Prostate gland (tissue), 2 donors: ENCODE measurements at places on chromosomes 11 and 22. TPM values are rescaled to one million over a fixed set of nuclear protein-coding genes. Genes with fewer than 3 reads are reported as not detected.

GRCh38 chr11:48129697-48130395 lies 86.8 kb upstream of the OR4B1 start:
- H3K36me3 ChIP-seq = no peaks in the 10 kb centered on the region
- no peak overlapping the region for H3K27ac ChIP-seq
- no peaks in the 10 kb centered on the region for H3K4me1 ChIP-seq
- no peak for DNase-seq
- no peaks in the 10 kb centered on the region for H3K27me3 ChIP-seq

ANO1 gene
- 34.6 TPM for total RNA-seq

DNA sequence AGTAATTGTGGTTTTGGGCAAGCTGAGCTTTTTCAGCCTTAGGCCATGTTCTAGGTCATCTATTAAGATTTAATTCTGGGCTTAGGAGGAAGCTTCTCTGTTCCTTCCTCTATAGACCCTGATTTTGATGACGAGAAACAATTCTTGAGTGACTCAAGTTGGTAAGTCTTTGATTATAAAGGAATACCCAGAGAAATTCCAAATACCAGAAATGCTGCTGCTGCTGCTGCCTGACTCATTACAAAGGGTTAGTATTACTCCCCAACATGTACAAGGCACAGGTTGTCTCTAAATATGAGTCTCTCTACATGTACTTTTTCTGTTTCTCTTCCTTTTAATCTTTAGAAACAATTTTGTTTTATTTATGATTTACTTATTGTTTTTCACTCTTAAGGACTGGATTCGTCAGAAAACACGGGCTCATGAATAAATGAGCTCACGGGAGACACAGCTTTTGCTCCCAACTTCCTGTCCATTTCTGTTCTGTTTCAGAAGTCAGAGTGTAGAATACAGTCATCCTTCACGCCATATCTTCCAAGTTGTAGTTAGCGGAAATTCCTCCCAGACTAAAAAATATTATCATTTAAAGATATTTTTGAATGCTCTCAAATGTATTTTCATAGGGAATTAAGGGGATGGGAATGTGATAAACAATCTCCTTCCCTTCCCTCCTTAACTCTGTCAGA lies 31.8 kb upstream of the RBMXL2 start:
- H3K27me3 ChIP-seq = no peaks in the 10 kb centered on the region
- H3K4me1 ChIP-seq = no peaks in the 10 kb centered on the region
- H3K36me3 ChIP-seq = no peaks in the 10 kb centered on the region
- no peak for DNase-seq
- H3K4me3 ChIP-seq = no peak overlapping the region
- H3K27ac ChIP-seq = no peak overlapping the region

DNA sequence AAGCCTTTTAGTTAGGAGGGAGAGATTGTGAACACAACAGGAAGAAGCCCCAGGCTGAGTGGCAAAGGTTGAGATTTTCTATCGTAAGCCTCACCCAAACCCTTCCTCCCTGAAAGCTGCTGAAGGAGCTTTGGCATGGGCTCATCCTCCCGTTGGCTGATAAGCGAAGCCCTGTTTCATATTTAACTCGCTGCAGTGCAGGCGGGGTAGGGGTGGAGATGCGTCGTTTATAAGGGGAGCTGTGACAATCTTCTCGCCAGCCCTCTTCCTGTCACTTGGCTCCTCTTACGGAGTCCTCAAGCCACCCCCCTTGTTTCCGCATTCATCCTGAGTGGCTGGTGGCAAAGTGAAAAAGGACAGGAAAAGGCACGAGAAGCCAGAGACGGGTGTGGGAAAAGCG lies 137.0 kb downstream of the OR4C45 start:
- H3K4me3 ChIP-seq = no peak overlapping the region
- H3K27me3 ChIP-seq = no peaks in the 10 kb centered on the region
- H3K4me1 ChIP-seq = no peaks in the 10 kb centered on the region
- H3K27ac ChIP-seq = no peak overlapping the region
- no peak for DNase-seq
- no peaks in the 10 kb centered on the region for H3K36me3 ChIP-seq

FAM180B gene
- not detected for total RNA-seq

ABCC8 gene
- 5.7 TPM for total RNA-seq

DNA sequence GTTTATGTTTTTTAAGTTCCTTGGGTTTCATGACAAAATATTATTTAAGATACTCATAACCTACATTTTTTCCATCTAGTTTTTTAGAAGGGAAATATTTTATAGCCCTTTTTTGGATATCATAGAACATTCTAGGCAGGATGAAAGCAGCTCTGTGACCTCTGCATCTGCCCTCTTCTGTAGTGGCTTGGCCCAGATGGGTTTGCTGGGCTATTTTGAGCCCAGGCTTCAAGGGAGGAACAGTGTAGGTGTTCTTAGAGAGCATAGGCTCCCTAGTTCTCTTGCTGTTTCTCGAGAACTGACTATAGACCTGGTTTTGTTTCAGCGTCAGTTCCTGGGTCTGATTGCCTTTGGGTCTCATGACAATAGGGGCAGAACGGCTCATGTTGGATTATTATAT lies 32.2 kb downstream of the DIXDC1 start:
- no peaks in the 10 kb centered on the region for H3K36me3 ChIP-seq
- no peak for DNase-seq
- H3K4me3 ChIP-seq = no peak overlapping the region
- no peaks in the 10 kb centered on the region for H3K4me1 ChIP-seq

DNA sequence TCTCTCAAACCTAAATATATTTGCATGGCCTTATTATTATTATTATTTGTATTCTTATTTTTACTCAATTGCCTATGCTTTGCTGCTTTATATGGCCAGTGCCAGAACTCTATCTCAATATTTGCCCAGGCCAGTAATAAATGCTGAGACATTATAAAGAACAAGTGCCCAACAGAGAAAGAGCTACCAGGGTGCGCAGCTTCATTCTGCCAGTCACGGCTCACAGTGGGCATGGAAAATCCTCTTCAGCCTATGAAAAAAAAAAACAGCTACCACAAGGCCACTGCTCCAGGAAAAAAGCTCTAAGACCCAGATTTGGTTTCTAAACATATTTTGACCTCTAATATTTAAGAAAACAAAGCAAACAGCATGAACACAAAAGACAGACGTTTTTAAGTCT lies 1223.6 kb downstream of the LRRC4C start:
- H3K36me3 ChIP-seq = no peaks in the 10 kb centered on the region
- H3K4me1 ChIP-seq = no peaks in the 10 kb centered on the region
- no peaks in the 10 kb centered on the region for H3K27me3 ChIP-seq
- DNase-seq = no peak

CBLIF gene
- not detected for total RNA-seq

GRCh38 chr11:91295591-91295990 lies 929.0 kb upstream of the FAT3 start:
- no peaks in the 10 kb centered on the region for H3K27me3 ChIP-seq
- no peak for DNase-seq
- H3K4me3 ChIP-seq = no peak overlapping the region
- no peak overlapping the region for H3K27ac ChIP-seq
